RWPE1 (cell line): ENCODE measurements at places on chromosomes 12 and 14.

GRCh38 chr12:818733-819132 lies 66.4 kb downstream of the WNK1 start:
- DNase-seq: no peak

DNA sequence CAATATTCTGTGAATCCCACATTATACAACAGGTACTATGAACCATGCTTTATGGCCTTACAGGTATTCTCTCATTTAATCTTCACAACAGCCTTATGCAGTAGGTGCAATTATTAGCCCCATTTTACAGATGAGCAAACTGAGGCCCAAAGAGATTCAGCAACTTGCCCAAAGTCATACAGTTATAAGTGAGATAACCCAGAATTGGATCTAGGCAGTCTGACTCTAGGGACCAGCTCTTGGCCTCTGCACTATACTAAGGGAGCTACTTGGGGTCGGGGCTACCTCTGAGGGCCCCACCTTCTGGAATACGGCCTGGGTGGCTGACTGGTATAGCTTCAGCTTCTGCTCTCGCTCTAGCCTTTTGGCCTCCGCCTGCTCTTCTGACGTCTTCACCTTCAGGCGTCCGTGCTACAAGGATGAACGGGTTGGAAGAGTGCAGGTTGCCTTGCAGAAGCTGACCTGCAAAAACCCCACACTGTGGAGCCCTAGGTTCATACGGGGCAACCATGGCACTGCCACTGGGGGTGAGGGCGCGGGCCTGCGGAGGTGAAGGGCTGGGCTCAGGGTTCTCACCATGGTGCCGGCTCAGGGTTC lies 762 bp downstream of the RABGGTA start:
- no peak for DNase-seq

GRCh38 chr14:77092676-77093075 lies 5.4 kb upstream of the CIPC start:
- no peak for DNase-seq

DNA sequence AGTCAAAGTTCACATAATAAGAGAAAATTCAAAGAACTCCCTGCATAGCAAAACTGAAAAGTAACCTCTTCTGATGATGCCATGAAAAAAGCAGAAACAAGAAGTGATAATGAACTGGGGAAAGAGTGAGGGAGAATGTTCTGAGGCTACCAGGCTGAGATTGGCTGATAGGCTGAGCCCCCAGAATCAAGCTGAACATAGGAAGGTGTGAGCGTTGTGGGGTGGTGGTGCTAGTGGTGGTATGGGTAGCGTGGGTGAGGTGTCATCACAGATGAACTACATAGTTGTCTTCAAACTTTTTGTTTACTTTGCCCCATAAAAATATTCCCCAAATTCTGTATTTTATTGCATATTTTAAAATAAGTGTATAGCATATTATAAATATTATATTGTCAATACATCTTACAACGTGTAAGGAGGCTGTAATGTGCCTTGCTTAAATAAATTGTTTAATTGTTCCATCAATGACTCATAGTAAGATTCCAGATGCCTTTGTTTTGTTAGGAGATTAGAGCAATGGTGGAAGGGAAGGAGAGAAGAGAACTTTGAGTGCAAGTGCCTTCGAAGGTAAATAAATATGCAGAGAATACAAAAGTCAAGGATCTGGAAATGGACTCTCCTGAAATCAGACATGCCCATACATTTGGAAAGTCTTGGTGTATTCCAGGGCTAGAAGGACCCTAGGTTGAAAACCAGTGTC lies 15.8 kb upstream of the CFAP54 start:
- no peak for DNase-seq

DNA sequence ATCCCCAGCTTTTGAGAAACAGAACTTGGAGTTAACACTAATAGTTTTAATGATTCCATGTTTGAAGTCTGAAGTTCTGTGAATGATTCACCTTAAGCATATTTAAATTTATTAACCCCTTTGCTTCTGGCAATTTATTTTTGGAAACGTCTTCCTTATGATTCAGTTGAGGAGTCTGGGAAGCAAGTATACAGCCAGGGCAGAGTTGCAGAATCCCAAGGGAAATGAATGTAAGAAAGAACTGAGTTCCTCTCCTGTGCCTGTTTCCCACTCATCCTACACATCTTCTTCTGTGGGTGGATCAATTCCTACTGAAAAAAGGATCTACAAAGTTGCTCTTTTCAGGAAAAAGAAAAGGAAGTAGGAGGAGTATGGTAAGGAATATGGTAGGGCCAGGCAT lies 108.2 kb upstream of the CCDC91 start:
- DNase-seq: no peak

- peak; percentile 7 for DNase-seq
Measured at GRCh38 chr14:30330445-30330844, 228.5 kb upstream of the G2E3 start.

DNA sequence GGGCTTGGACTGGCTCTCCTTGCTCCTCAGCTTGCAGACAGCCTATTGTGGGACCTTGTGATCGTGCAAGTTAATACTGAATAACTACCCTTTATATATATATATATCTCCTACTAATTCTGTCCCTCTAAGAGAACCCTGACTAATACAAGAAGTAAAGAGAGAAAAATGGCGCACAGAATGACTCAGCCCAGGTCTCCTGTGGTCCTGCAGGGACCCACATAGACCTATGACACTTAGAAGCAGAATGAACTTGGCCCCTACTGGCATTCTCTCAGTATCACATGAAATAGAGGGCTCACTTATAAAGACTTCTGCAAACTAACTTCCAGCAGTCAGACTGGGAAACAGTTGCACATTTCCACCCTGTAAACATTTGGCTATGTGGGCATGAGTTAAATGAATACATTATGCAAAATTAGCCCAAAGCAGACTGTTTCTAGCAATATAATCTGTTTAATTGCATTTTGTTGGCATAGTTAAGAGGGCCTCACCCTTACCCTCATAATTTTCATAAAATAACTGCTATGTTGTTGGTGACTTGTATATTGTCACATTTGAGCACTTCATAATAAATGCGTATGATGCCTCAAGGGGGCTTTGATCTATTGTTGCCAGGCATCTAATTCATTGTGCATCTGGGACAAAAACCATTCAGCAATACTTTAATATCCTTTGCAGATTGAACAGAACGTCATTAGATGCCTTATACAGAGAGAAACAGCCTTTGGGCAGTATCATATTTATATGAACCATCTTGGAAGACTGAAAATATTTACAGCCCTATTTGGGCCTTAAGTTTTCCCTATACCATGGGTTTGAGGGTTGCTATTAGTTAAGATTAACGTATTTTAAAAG lies 349.7 kb upstream of the DIO2 start:
- no peak for DNase-seq

- no peak for DNase-seq
Measured at GRCh38 chr12:24679126-24679525, 269.8 kb downstream of the BCAT1 start.

GRCh38 chr14:75566752-75567151 lies 11.7 kb upstream of the FLVCR2 start:
- no peak for DNase-seq

DNA sequence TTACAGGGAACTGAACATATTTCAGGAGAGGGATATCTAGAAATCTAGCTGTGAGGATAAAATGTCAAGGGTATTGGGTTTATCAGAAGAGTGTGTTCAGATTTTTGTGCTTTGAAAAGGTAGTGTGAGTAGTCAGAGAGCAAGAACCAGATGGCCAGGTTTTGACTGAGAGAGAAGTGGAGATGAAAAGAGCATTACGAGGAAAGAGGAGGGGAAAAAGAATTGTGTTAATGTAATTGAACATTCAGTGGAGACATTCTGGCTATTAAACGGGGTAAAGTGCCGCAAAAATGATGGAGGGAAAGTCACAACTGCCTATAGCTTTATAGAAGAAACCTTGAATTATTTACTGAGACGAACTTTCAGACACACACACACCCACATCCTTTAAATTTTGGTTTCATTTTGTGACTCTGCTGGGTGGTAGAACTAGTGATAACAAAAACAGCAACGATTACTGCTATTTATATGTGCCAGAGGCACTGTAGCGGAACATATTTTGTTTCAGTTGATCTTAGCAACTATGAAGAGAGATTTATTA lies 213.6 kb downstream of the ERC1 start:
- no peak for DNase-seq

DNA sequence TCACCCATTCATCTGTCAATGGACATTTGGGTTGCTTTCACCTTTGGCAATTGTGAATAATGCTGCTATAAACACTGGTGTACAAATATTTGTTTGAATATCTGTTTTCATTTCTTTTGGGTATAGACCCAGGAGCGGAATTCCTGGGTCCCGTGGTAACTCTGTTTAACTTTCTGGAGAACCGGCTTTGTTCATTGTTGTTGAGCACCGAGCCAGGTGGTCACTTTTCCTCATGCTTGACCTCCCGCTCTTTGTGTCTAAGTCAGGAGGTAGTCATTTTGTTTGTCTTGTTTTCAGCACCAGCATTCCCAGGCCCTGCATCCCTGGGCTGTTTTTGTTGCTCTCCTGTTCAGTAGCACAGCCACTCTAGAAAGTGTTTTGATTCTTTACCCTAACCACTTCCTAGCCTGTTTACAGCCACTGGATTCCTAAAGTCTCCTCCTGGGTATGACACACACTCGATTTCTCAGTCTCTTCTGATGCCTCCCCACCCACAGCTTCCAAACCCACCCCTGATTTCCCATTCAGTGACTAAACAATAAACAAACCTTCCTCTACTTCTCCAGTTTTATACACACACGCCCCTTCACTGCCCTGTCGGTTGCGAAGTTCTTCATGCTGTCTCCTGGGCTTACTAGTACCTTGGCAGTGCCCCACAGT lies 37.9 kb downstream of the B4GALNT3 start:
- no peak for DNase-seq

- no peak for DNase-seq
Measured at GRCh38 chr14:23861666-23862065, 91.9 kb upstream of the DHRS4 start.

- DNase-seq: no peak
Measured at GRCh38 chr14:54642121-54642520, 75.2 kb downstream of the SAMD4A start.
